SK-N-MC (cell line): ENCODE measurements at places on chromosomes 5 and 9.

DNA sequence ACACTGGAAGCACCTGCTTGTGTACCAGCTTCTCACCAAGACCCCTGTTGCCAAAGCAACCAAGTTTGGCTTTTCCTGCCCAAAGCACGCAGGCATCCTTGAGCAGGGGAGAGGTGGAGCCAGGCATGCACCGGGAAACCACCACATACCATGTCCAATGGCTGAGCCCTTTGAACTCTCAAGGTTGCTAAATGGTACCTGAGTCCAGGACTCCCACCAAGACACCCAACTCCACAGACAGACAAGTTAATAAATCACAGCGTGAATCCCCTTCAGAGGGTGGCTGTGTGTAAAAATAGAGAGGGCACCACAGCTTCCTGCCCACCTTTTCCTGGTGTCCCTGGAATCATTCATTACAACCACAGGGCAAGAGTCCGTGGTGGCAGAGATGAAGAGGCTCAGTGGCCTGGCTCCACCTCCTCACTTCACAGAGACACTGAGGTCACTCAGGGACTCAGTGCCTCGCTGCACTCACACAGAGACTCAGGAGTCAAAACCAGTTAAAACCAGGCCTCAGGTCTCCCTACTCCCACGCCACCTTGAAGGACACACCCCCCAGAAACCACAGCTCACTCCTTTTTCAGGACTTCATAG lies 143.7 kb downstream of the C5orf15 start:
- DNase-seq: no peak

GRCh38 chr5:81418606-81419005 lies 24.7 kb upstream of the ACOT12 start:
- DNase-seq: no peak

DNA sequence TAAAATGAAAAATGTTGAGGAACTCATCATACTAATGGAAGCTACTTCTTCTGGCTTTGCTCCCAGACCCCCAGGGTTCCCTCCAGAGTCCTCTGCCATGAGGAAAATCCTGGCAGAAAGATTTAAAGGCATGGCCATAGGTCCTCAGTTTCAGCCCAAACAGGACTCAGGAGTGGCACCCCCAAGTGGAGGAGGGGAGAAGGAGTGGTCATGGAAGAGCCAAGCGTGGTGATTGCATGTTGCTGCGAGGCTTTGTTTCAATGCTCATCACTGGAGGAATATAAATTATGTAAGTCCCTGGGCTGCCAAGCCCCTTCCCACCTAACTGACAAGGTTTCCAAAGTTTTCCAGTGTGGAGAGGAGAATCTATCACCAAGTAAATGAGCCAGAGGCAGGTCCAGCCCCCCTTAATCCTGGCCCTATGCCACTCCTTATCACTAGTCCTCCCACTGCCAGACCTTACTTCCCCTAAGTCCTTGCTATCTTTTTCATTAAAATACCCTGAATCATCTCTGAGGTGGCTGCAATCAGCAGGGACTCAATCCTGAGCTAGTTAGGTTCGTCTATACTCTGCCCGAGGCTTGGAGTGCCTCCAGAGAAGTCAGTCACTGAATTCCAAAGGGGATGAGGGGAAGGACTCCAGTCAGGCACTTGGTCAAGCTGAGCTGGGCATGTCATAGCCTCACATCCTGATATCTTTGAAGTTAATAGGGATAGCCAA lies 70.7 kb upstream of the TAF1L start:
- DNase-seq: no peak

GRCh38 chr5:72752909-72753308 lies 63.6 kb upstream of the TNPO1 start:
- no peak for DNase-seq
